Stimulated activated CD4-positive, alpha-beta T cell treated with anti-CD3 and anti-CD28 coated beads, Interleukin-2, amount 100 ng/mL, for 48 hours (primary cell): ENCODE measurements at places on chromosomes 3 and 15.

GRCh38 chr3:58535531-58536500 is 1.2 kb downstream of the ACOX2 start:
- no peak for DNase-seq

GRCh38 chr15:43913026-43913780 is 86.4 kb downstream of the WDR76 start:
- DNase-seq: no peak

DNA sequence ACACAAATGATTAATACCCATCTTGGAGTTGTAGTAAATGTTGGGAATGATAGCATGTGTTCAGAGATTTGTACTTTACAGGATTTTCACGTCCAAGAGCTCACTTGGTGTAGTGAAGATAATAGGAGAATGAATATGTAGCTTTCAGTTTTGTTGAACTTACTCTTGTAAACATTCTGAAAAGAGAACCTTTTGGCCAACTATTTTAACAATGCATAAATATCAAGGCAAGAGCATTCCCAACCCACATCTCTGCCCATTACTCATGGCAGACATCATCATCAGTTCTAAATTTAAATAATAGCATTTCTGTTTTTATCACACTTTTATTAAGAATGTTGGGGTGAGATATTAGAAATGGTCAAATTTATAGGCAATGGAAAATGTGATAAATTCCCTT is 465.2 kb upstream of the TPRG1 start:
- DNase-seq: no peak

GRCh38 chr15:61318802-61319525 is 89.9 kb upstream of the RORA start:
- DNase-seq: no peak

DNA sequence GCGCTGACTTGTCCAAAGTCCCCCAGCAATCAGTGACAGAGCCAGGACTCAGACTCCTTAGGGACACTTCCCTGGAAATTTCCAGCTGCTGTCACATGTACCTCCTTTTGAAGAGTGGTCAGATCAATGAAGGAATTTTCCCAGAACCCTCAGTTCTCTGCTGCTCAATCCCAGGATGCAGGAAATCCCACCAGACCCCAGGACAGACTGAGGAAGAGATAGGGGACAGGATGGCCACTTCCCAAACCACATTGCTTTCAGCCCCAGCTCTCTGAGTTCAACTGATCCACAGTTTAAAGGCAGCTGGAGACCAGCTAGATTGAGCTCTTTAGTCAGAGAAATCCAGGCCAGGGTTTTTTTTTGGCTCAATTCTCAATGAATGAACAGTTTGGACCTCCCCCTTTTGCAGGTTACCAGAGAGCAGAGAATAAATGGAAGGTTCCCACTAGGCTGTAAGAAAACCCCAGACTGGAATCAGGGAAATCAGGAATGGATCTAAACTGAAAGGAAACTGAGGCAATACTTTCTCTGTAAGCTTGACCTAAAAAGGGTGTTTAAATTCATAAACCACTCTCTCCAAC is 1.5 kb downstream of the CYP1A1 start:
- DNase-seq: no peak

- no peak for DNase-seq
Observed at GRCh38 chr3:103319912-103320311, 885.1 kb downstream of the ZPLD1 start.

GRCh38 chr15:85972805-85973540 is 106.7 kb upstream of the AGBL1 start:
- DNase-seq: no peak

DNA sequence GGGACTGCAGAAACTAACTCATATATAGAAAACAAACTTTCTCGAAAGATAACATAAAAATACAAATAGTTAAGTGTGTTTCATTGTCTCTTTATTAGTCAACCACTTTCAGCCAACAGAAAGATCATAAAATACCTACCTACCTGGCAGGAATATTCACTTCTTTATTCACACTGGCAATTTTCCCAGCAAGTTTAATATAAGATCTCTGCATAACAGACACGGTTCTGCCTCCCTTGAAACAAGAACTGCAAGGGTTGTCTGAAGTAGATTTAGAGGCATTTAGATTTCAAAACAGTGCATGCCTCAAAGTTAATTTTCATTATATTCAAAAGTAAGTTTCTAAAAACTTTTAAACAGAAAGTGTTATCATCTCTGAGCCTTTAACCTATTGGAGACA is 7.1 kb downstream of the NPTN start:
- DNase-seq: no peak

DNA sequence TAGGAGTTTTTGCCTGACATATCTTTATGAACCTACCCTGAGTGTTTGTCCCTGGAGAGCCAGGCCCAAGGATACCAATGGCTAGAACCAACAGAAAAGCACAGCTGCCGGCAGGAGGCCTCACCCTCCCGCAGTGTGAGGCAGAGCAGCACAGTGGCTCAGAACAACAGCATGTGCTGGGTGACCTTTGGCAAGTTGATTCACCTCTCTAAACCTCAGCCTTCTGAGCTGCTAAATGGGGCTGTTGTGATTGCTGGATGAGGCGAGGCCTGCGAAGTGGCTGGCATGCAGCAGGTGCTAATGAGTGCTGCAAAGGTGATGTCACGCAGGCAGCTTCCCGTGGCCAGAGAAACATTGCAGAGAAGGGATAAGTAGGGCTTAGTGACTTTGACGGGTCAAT is 23.3 kb downstream of the IDH2 start:
- no peak for DNase-seq

DNA sequence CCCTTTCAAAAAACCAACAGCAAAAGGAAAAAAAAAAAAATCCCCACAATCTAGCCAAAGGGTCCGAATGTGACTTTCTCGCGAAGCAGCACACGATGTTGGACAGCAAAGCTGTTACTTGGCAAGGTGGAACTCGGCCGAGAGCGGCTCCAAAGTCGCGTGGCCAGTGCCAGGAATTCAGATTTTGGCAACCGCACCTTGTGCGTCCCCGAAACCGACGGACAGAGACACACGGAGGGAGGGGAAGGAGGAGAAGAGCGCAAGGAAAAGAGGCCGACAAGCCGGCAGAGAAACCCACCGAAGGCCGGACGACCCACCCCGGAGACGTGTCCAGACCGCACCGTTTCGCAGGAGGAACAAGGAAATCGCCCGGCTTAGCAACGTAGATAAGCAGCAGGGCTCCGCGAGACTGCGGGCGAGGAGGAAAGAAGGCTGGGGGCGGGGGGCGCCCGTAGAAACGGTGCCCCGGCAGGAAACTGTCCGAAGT is 517.3 kb downstream of the MECOM start:
- DNase-seq: peak; percentile 0

DNA sequence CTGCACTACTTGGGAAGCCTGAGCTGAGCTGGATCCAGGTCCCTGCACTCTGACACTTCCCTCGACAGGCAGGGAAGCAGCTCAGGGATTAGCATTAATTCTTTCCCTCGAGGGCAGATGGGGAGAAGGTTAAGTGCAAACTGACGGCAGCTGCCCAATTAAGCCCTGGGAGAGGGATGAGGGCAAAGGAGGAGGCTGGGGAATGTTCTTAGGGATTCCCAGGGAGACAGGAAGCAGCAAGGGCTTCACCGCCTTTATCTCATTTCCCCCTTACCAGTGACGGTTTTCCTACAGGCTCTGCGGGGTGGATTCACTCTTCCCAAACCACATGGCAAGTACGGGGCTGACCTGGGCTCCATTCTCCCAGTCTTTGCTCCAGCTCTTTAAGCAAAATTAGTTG is 519.0 kb upstream of the PROK2 start:
- DNase-seq: no peak

DNA sequence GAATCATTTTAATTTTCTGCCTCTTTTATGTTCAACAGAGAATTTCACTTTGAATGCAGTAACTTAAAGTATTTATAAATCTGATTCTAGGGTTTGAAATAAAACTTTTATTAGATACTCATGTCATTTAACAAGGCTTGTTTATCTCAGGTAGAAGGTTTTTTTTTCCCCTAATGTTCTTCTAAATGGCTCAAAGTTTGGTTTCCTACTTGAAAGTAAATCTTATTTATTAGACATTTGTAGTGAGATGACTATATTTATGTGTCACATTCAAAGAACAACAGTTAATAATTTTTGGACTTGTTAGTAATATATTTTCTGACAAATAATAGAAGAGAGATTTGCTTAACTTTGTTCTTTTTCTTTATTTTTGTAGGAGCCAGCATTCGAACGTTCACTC is 63.9 kb downstream of the NEO1 start:
- no peak for DNase-seq

- DNase-seq: no peak
Observed at GRCh38 chr15:70761931-70762468, 1.4 kb downstream of the UACA start.

DNA sequence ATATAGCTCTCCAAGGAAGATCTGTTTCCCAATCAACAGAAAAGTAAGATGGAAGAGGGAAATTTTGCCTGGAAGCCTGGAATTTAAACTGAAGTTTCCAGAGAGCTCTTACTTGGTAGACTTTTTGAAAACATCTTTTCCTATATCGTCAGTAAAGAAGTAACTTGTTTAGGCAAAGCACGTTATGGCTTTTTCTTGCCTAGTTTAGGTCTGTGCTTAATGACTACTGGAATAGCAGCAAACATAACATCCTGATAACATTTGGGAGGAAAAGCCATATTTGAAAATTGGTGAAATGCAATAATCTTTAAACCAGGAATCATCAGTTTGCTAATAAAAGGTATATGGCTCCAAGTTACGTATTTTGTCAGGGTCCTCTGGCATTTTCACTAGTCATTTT is 160.4 kb upstream of the CGNL1 start:
- DNase-seq: no peak

- no peak for DNase-seq
Observed at GRCh38 chr15:99605490-99605931, 39.7 kb downstream of the MEF2A start.

DNA sequence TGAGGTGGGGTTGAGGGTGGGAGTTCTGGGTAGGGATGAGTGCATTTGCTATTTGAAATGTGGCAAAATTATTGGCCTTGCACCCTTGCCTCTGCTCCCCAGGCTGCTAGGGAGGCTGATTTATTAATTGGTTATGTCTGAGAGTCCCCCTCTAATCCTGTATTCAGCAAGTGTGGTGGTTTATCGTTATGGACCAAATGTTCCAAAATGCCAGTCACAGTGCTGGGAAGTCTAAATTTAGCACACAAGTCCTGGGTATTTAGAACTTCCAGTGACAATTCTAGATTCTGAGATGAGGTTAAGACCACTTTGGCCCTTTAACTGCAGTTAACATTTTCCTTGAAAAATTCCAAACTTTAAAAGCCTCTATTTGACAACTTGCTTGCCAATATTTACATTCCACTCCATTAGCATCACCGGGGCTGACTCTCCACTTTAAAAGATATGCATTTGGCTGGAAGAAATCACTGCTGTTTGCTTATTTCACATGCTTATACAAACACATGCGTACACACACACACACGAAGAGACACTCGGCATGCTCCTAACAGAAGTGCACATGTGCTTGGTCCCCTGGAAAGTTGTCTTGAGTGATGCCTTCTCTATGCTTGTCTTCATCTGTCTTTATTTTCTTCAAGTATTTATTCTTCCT is 247.7 kb downstream of the IL20RB start:
- DNase-seq: no peak

- DNase-seq: no peak
Observed at GRCh38 chr3:185199206-185199605, 46.3 kb upstream of the C3orf70 start.

- DNase-seq: no peak
Observed at GRCh38 chr3:13617981-13618380, 69.1 kb downstream of the FBLN2 start.

DNA sequence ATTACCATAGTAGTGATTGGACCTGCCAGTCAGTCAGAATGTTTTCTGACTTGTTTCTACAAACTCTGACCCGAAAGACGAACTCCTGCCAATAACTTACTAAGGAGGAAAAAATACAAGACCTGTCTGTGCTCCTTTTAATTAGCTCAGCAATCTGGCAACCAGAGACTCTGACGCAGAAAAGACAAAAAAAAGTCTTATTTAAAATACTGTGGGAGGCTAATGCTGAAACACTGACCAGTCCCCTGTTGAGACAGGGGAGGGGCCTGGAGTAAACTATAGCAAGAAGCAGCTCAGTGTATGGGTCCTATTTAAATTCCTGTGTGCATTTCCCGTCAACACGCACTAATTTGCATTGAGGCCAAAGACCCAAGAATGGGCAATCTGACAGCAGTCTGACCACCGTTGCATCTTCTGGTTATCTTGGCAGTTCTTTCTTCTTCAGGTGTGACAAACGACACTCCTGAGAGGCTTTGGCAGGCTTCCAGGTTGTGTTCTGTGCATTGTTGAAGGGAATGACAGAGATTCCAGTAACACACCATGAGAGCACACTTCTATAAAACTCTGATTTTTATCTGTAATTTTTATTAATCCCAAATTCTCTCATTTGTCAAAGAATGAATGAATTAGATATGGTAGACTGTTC is 1114.3 kb downstream of the IGSF11 start:
- no peak for DNase-seq

GRCh38 chr3:144487011-144487410 is 515.4 kb downstream of the DIPK2A start:
- no peak for DNase-seq

DNA sequence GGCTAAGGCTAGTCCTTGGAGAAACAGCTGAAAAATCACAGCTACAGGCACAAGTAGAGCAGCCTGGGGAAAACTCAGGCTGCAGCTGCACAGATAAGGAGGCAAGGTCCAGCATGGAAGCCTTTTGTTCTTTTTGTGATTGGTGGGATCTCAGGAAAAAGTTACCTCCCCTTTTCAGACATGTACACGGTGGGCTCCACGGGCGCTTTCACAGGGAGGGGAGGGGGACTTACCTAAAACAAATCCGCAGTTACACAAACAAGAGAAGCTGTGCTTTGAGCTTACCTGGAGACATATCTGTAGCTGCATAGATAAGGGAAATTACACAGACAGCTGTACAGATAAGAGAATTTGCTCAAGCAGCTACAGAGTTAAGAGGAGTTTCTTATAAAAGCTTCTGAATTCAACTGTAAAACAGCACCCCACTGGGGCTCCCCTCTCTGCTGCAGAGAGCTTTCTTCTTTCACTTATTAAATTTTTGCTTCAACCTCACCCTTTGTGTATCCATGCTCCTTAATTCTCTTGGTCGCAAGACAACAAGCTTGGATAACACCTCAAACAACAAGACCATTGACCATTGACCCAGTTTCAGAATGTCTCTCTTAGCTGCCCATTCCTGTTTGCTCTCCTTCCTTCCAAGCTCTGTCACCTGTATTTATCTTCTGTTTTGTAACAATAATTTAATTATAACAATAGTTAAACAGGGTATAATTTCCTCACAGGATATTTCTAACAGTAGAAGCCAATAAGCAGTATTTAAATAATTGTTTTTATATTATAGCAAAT is 10.9 kb upstream of the CD200 start:
- no peak for DNase-seq

GRCh38 chr3:156449710-156450574 is 105.0 kb downstream of the SSR3 start:
- DNase-seq: no peak

- no peak for DNase-seq
Observed at GRCh38 chr3:30733696-30734095, 127.3 kb downstream of the TGFBR2 start.

GRCh38 chr3:116056280-116056679 is 389.0 kb downstream of the LSAMP start:
- DNase-seq: no peak

GRCh38 chr3:133531981-133532380 is 41.5 kb upstream of the CDV3 start:
- no peak for DNase-seq
